CD4-positive, alpha-beta T cell treated with Interleukin-6 at 100 ng/mL for 8 hours (primary cell): ENCODE measurements at places on chromosomes 4 and X.

DNA sequence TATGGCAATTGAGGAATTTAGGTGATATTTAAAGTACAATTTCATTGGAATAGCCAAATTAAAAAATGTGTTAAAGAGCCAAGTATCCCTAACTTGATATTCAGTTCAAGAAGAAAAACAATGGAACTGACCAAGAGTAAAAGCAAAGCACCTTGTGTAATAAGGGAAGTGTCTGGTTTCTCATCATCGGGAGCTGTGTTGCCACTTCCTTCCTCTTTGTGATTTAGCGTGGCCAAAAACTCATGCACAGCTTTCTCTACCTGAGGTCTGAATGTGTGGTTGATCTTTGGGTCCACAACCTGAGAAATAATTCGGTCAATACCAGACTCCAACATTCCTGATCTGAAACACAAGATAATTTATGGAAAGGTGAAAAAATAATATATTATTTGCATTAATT, 12.4 kb downstream of the BOD1L1 start:
- no peak for DNase-seq

DNA sequence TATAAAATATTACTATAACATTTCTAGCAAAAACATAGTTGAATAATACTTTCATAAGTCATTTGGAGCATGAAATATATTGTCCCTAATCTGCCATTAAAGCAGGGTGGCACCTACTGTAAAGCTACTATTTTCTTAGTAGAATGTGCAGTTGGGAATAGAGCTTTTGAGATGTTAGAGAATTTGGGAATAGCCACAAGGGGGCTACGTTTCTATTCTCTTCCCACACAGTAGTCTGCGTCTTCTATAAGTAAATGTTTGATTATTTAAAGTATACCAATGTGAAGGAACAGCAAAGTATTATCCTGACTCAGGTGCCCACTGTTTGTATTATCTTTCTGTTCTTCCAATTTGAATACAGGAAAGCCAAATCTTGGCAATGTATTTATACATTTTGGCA, 323.2 kb upstream of the GIMD1 start:
- DNase-seq: no peak

- DNase-seq: no peak
Measured at GRCh38 chr4:138445098-138445497, 202.9 kb upstream of the SLC7A11 start.

DNA sequence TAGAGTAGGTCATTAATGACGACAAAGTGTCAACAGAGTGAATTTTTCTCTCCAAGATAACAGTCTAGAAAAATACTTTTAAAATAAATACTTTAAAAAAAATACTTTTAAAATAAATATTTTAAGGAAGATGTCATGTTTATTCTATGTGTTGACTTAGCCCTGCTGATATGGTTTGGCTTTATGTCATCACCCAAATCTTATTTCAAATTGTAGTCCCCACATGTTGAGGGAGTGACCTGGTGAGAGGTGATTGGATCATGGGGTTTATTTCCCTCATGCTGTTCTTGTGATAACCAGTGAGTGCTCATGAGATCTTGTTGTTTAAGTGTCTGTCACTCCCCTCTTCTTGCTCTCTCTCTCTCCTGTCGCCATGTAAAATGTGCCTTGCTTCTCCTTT, 754.9 kb upstream of the SLIT2 start:
- no peak for DNase-seq

- no peak for DNase-seq
Measured at GRCh38 chrX:116238567-116239255, 68.2 kb downstream of the AGTR2 start.

GRCh38 chrX:83260288-83260687, 247.8 kb upstream of the POU3F4 start:
- no peak for DNase-seq

GRCh38 chr4:8665406-8666360, 73.1 kb downstream of the CPZ start:
- DNase-seq: no peak

DNA sequence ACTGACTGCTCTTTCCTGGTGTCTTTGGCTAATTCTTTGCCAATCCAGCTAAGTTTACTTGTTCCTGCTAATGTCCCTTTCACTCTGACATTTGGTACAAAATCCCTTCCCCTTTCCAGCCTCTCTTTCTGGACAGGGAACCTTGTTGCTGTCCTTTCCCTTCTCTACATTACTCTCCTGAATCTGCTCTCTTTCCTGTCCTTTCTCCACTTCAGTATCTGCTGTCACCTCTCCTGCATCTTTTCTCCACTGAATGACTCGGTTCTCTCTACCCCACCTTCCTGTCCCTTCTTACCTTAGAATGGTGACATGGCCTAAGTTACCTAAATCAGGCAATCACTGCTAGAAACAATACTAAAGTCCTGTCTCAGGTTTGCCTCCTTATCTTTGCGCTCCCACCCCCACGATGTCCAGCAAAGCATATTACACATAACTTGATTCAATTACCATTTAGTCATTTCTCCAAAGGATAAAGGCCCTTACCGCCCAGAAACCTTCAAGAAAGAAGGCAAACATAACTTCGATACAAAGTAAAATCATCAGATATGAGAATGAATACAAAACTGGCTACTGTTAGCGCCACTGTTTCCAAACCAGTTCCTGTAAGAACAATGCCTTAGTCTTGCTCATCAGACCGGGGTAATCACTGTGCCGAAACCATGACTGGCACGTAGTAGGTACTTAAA, 890 bp downstream of the BOD1L1 start:
- DNase-seq: no peak

- no peak for DNase-seq
Measured at GRCh38 chr4:141977433-141977832, 341.1 kb downstream of the IL15 start.

DNA sequence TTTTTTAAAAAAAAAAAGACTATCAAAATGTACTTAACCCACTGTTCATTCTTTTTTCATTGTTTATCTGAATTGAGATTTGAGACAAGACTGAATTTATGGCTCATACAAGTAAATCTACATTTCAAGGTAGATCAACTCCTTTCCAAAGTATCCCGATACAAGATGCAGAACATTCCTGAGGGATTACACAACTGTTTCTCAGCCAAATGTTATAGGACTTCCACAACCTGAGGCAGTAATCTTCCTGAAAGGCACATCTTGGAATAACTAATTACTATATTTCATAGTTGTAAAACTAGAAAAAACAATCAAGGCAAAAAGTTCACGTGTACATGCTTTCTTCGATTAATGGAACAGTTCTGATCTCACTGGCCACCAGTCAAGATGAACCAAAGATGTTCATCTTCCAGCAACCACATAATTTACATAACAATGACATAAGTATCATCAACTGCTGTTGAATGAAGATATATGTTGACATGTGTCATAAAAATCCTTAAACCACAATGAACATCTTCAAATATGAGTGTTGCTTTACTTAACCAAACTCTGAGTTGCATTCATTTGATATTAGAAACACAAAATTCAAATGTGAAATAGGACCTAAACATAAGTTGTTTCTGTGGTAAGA, 225.2 kb upstream of the DKK2 start:
- no peak for DNase-seq
